IPS DF 6.9 (cell line): ENCODE measurements at places on chromosomes 13 and 19.

- no peak overlapping the region for H3K27ac ChIP-seq
- no peaks in the 10 kb centered on the region for H3K4me1 ChIP-seq
- peaks cover 12% of the 10 kb centered on the region for H3K36me3 ChIP-seq
- no peaks in the 10 kb centered on the region for H3K27me3 ChIP-seq
Observed at GRCh38 chr19:34345947-34346351, 19.0 kb upstream of the GPI start.

DNA sequence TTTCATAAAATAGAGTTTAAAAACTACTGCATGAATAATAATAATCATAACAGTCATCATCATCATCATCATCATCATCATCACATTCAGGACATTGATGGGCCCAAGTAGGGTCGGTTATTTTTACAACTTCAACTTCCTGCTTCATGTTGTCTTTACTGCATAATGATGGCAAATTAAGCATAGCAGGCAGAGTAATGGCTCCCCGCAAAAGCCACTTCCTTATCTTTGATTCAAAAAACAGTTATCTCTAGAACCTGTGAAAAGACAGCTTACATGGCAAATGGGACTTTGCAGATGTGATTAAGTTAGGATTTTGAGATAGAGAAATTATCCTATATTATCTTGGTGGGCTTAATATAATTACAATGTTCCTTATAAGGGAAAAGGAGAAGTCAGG, 792.9 kb downstream of the LIG4 start:
- no peaks in the 10 kb centered on the region for H3K4me1 ChIP-seq
- H3K36me3 ChIP-seq, result no peaks in the 10 kb centered on the region
- no peak overlapping the region for H3K4me3 ChIP-seq
- H3K27me3 ChIP-seq, result no peaks in the 10 kb centered on the region
- H3K27ac ChIP-seq, result no peak overlapping the region
- no peak for DNase-seq

GRCh38 chr13:77872995-77873394, 45.6 kb downstream of the EDNRB start:
- H3K36me3 ChIP-seq, result no peaks in the 10 kb centered on the region
- H3K27ac ChIP-seq, result no peak overlapping the region
- no peaks in the 10 kb centered on the region for H3K27me3 ChIP-seq
- no peaks in the 10 kb centered on the region for H3K4me1 ChIP-seq

DNA sequence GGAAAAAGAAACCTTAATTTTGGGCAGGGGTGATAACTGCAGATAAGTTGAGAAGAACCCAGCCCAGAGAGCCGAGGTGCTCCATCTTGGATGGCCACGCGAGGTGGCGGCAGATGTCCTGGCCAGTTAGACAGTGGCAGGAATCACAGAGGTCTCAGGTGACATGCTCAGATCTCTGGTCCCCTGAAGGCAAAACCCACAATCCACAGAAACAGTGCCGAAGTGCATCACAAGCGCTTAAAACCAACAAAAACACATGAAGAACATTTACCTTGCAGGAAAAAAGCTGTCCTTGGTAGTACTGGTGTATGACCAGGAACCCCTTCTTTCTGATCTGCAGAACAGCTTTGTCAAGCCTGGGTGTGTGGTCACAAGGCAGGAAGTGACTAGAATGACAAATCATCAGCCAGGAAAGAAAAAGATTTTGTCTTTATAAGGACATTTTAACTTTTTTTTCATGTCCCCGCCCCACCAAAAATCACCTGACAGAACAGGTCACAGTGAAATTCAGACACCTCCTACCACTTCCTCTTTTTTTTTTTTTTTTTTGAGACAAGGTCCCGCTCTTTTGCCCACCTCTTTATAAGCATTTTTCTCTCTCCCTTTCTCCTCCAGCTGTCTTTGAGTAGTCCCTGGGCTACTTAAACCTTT, at the start of gene LCP1:
LCP1 (minus strand) TSS at position 338 of the 651 bp plus-strand sequence. CDS start 22,515 bp downstream, outside the sequence.
- no peaks in the 10 kb centered on the region; the same call in 1 of the 2 replicates for H3K4me1 ChIP-seq
- H3K27me3 ChIP-seq, result no peaks in the 10 kb centered on the region
- DNase-seq, result no peak
- H3K36me3 ChIP-seq, result no peaks in the 10 kb centered on the region
- H3K4me3 ChIP-seq, result no peak within 1 kb of the TSS

DNA sequence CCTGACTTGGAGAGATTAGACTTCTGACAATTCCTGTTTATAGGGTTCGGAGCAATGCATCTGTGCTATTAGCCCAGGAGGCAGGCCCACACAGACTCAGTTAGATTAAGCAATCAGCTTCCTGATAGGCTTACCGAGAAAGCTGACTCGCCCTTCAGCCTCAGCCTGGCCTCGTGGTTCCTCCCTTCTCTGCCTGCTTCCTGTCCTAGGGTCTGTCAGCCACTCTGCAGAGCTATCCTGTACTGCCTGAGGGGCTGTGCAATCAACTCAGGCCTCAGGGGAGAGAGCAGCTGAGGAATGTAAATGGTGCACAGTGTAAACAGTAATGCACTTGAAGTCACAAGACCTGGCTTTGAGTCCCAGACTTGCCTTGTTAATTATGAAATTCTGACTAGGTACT, 30.7 kb downstream of the HTR2A start:
- no peaks in the 10 kb centered on the region for H3K36me3 ChIP-seq
- no peak overlapping the region for H3K27ac ChIP-seq
- H3K4me3 ChIP-seq, result no peak overlapping the region
- no peaks in the 10 kb centered on the region for H3K4me1 ChIP-seq
- H3K27me3 ChIP-seq, result no peaks in the 10 kb centered on the region

- no peaks in the 10 kb centered on the region for H3K27me3 ChIP-seq
- no peaks in the 10 kb centered on the region for H3K4me1 ChIP-seq
- H3K36me3 ChIP-seq, result peaks cover 6% of the 10 kb centered on the region; the same call in 1 of the 2 replicates
- no peak for DNase-seq
Observed at GRCh38 chr13:52179925-52180324, 20.5 kb upstream of the NEK3 start.

DNA sequence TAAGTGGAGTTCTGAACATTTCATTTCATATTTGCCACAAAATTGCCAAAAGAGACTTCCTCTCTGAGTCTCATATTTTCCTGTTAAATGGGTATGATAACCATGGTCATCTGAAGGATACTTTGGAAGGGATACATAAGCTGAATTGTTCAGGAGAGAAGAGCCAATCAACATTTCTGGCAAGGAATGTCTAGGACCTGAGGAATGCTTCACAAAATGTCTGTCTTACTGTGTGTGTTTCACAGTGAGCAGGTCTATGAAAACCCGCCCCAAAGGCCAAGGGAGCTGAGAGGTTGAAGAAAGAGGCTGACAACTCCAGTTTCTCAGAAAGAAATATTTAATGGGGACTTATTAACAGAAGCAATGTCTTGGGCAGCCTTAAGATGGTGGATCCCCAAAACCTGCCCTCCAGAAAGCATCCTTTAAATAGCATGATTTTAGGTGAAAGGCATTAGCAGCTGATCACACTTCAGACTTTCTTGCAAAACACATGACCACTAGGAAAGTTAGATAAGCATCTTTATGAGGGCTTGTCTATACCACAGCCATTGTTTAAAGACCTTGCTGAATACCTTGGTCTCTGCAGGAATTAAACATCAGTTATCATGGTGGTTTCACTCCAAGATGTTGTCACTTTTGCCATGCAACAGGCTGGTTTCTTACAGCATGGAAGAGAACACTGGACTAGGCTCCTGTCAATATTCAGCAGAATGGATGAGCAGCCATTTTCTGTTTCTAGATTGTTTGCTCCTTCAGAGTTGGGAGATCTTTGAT, 78.9 kb downstream of the TNFSF11 start:
- no peak overlapping the region for H3K27ac ChIP-seq
- no peak overlapping the region for H3K4me3 ChIP-seq
- no peaks in the 10 kb centered on the region for H3K36me3 ChIP-seq
- peaks cover 1% of the 10 kb centered on the region; the same call in 1 of the 2 replicates for H3K4me1 ChIP-seq

GRCh38 chr13:45055198-45055901, 65.0 kb upstream of the GTF2F2 start:
- no peak overlapping the region for H3K4me3 ChIP-seq
- H3K27me3 ChIP-seq, result no peaks in the 10 kb centered on the region
- DNase-seq, result no peak
- H3K27ac ChIP-seq, result no peak overlapping the region

DNA sequence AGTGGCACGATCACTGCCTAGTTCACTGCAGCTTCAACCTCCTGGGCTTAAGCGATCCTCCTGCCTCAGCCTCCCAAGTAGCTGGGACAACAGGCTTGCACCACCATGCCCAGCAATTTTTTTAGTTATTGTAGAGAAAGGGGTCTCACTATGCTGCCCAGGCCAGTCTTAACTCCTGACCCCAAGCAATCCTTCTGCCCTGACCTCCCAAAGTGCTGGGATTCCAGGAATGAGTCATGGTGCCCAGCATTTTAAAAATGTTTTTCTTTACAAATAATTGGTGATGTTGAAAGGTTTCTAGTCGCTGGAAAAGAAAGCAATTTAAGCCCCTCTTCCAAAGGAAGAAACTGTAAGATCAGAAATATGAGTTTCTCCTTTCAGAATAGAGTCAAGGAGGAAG, 19.4 kb downstream of the DYRK1B start:
- H3K27ac ChIP-seq, result no peak overlapping the region
- H3K4me1 ChIP-seq, result no peaks in the 10 kb centered on the region
- no peaks in the 10 kb centered on the region for H3K27me3 ChIP-seq
- no peak overlapping the region for H3K4me3 ChIP-seq
- H3K36me3 ChIP-seq, result no peaks in the 10 kb centered on the region

DNA sequence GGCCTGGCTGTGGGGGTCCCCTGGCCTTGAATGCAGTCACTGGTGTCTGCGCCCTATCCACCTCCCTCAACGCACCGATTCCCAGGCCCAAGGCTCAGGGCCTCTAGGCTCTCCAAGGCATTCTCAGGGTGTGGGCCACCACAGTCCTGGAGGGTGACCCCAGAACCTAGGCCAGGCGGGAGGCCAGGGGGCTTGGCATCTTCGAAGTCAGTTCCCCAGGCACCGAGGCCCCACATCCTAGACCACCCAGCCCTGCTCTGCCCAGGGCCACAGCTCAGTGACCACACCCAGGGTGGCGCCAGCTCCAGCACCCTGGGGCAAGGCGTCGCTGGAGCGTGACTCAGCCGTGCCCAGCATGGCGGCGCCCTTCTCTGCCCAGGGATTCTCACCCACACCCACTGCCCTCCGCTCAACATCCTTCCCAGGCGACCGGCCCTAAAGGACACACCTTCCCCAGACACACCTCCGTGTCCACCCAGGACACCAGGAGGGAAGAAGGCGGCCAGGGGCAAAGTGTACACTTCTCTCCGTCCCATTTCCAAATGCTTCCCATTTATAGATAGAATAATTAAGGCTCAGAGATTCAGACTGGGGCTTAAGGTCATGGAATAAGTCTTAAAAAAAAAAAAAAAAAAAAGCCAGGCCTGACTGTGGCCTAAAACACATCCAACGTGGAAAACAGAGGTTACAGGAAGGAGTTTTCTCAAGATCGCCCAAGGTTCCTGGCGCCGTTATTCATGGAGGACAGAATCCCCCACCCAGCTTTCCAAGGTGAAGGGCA, 36.4 kb upstream of the NANOS3 start:
- DNase-seq, result no peak
- H3K27me3 ChIP-seq, result no peaks in the 10 kb centered on the region
- no peaks in the 10 kb centered on the region for H3K36me3 ChIP-seq
- no peak overlapping the region for H3K27ac ChIP-seq

DNA sequence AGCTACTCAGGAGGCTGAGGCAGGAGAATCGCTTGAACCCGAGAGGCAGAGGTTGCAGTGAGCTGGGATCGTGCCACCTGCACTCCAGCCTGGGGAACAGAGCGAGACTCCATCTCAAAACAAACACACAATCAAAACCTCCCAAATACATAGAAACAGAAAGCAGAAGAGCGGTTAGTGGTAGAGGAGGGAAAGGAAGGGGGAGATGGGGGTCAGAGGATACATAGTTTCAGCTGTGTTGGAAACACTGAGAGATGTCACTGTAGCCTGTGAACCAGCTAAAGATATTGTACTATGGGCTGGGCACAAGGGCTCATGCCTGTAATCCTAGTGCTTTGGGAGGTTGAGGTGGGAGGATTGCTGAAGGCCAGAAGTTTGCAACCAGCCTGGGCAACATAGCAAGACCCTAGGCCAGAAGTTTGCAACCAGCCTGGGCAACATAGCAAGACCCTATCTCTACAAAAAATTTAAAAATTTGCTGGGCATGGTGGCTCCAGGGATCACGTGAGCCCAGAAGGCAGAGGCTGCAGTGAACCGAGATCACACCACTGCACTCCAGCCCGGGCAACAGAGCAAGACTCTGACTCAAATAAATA, 49.9 kb downstream of the GNG7 start:
- no peak overlapping the region for H3K27ac ChIP-seq
- peaks cover 5% of the 10 kb centered on the region; the same call in 1 of the 2 replicates for H3K4me1 ChIP-seq
- no peak for DNase-seq
- H3K4me3 ChIP-seq, result no peak overlapping the region
- H3K27me3 ChIP-seq, result no peaks in the 10 kb centered on the region

DNA sequence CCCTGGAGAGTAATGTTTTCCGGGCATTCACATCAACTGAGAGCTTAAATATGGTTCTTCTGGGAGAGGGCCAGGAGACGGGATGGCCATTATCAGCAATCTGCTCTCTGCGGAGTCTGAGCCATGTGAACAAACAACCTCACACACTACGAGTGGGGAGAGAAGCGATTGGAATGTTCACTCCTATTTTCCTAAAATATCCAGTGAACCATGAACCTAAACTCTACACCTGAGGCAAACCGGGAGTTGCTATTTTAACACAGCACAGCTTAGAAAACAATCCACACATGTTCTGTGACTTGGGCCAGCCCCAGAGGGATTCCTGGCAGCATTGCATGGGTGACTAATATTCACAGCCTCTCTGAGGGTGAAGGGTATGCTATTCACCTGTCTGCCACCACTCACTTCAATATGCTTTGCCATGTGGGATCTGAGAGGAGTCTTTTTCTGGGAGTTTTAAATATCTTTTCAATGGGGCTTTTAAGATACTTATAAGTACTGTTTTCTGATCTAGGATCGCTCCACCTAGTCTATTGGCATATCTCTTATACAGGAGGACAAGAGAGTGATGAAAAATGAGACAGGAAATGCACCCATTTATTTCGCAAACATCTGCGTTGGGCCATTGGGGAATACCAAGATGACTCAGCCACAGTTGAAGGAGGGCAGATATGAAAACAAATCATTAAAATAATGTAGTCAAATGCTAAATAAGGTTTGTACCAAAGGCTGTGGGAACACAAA, 72.6 kb upstream of the SERP2 start:
- peaks cover 2% of the 10 kb centered on the region; the same call in 1 of the 2 replicates for H3K27me3 ChIP-seq
- DNase-seq, result no peak
- peaks cover 6% of the 10 kb centered on the region for H3K4me1 ChIP-seq
- no peak overlapping the region for H3K27ac ChIP-seq

DNA sequence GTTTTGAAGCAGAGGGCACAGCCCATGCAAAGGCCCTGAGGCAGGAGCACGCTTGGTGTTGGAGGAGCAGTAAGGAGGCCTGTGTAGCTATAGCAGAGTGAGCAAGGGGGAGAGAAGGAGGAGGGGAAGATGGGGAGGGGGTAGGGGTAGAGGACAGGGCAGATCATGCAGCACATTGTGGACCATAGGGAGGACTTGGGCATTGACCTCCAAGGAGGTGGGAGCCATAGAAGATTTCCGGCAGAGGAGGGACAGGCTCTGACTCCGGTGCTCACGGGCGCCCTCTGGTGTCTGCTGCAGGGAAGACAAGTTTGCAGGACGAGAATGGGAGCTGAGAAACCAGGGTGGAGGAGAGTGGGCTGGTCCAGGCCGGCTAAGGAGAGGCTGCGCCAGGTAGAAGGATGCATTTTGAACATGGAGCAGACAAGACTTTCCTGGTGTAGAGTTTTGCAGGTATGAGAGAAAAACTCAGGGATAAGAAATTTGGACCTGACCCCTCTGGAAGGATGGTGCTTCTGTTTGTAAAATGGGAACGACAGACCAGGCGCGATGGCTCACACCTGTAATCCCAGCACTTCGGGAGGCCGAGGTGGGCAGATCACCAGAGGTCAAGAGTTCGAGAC, 13.7 kb upstream of the CREB3L3 start:
- no peak overlapping the region for H3K27ac ChIP-seq
- H3K27me3 ChIP-seq, result no peaks in the 10 kb centered on the region
- H3K4me1 ChIP-seq, result no peaks in the 10 kb centered on the region
- DNase-seq, result peak; percentile 60
